Activated CD4-positive, alpha-beta T cell treated with anti-CD3 and anti-CD28 coated beads for 36 hours (primary cell): ENCODE measurements at places on chromosomes 2 and 18. TPM values are rescaled to one million over a fixed set of nuclear protein-coding genes. Genes with fewer than 3 reads are reported as not detected.

DNA sequence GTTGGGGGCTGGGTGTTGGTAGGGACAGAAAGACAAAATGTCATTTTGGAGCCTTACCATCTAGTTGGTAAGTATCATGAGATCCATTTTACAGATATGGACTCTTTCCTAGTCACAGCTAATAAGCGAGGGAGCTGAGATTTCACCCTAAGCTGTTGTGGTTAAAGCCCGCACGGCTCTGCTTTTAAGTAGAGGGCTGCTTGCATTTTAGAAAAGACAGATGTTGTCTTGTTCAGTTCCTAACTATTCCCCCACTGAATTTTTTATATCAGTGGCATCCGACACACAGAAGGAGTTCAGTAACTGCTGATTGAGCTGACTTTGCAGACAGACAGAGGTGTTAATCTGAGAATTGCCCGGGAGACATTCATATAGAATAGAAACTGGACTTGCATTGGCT is 3.7 kb downstream of the QPCT start:
- no peak for DNase-seq
- H3K27ac ChIP-seq = no peak overlapping the region
- H3K4me3 ChIP-seq = no peak overlapping the region
- peaks cover 38% of the 10 kb centered on the region for H3K27me3 ChIP-seq

KRCC1 gene
- 12.9 TPM for total RNA-seq

RNMT gene
- 61.2 TPM for total RNA-seq

TMEM163 gene
- 0.11 TPM for total RNA-seq

DNA sequence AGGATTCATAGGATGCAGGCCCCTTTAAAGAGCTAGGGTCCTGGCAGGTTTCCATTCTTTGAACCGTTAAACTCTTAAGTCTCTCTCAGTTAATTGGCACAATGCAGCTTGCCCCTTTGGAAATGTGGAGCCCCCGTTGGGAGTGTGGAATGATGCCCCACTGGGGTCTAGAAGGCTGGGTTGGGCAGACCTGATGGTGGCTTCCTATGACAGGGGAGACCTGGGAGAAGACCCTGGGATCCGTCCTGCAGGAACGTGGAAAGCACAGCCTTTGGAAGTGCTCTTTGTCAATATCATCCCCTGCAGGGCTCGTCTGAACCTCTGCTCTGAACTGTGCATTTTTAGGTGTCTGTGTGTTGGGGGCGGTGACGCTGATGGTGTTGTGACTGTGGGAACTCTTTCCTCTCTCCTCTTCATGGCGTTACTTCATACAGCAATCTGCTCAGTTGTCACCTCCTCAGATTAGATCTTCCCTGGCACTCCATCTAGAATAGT is 190.6 kb downstream of the MYCN start:
- no peaks in the 10 kb centered on the region for H3K4me1 ChIP-seq
- no peaks in the 10 kb centered on the region for H3K36me3 ChIP-seq
- no peak for DNase-seq
- no peak overlapping the region for H3K4me3 ChIP-seq

DNA sequence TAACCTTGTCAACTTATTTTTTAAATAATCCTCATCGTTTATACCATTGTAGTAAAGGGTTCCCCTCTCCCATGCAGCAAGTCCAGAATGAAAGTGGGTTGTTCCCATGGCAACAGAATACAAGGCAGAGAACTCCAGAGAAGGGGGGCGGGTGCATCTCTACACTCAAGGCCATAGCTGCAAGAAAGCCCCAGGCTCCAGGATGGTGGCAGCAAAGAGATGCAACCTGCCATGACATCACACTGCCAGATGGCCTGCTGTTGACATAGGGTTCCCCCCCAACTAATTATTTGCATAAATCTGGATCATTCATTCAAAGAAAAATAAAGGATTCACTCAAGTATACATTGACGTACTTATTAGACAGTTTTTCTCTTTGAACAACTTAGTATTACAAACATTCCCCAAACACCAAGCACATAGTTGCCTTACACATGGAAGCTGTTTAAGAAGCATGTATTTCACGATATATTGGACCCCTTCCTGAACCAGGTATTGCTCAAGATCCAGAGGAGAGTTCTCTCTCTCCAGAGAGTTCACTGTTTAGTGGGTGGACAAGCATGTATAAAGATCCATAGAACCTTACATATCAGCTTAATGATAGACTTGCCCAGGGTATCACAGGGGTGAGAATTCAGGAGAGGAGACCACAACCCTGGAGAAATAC is 87.4 kb upstream of the KLF7 start:
- peaks cover 2% of the 10 kb centered on the region for H3K27me3 ChIP-seq
- H3K4me3 ChIP-seq = no peak overlapping the region
- H3K36me3 ChIP-seq = no peaks in the 10 kb centered on the region
- peaks cover 30% of the 10 kb centered on the region for H3K4me1 ChIP-seq
- peak; percentile 18 for DNase-seq
- H3K27ac ChIP-seq = no peak overlapping the region

STK16 gene
- 34.3 TPM for total RNA-seq

- no peak overlapping the region for H3K4me3 ChIP-seq
- DNase-seq = no peak
- H3K27ac ChIP-seq = no peak overlapping the region
- H3K36me3 ChIP-seq = peaks cover 13% of the 10 kb centered on the region
Observed at GRCh38 chr2:102032368-102033030, 40.7 kb downstream of the IL1R2 start.

GRCh38 chr2:136863874-136864273 is 98.5 kb downstream of the THSD7B start:
- no peaks in the 10 kb centered on the region for H3K36me3 ChIP-seq
- H3K4me3 ChIP-seq = no peak overlapping the region
- H3K27ac ChIP-seq = no peak overlapping the region
- DNase-seq = no peak

- no peak for DNase-seq
- H3K36me3 ChIP-seq = no peaks in the 10 kb centered on the region
- H3K4me1 ChIP-seq = no peaks in the 10 kb centered on the region
- H3K27me3 ChIP-seq = peaks cover 4% of the 10 kb centered on the region
- no peak overlapping the region for H3K27ac ChIP-seq
- H3K4me3 ChIP-seq = no peak overlapping the region
Observed at GRCh38 chr2:225434014-225434413, 34.5 kb downstream of the NYAP2 start.

BMP10 gene
- total RNA-seq = not detected

GPR17 gene
- total RNA-seq = not detected

SRD5A2 gene
- total RNA-seq = not detected

GRCh38 chr2:105537466-105537865 is 138.6 kb upstream of the FHL2 start:
- H3K4me1 ChIP-seq = no peaks in the 10 kb centered on the region
- H3K27me3 ChIP-seq = peaks cover 3% of the 10 kb centered on the region
- DNase-seq = no peak
- no peak overlapping the region for H3K27ac ChIP-seq
- no peaks in the 10 kb centered on the region for H3K36me3 ChIP-seq

RUFY4 gene
- 1.7 TPM for total RNA-seq

RAX gene
- not detected for total RNA-seq

- no peak overlapping the region for H3K4me3 ChIP-seq
- peaks cover 10% of the 10 kb centered on the region for H3K4me1 ChIP-seq
- no peak for DNase-seq
Observed at GRCh38 chr2:219325657-219326315, 6.8 kb downstream of the RESP18 start.

- no peaks in the 10 kb centered on the region for H3K27me3 ChIP-seq
- DNase-seq = no peak
- H3K36me3 ChIP-seq = no peaks in the 10 kb centered on the region
- H3K4me1 ChIP-seq = peaks cover 19% of the 10 kb centered on the region
- no peak overlapping the region for H3K4me3 ChIP-seq
- no peak overlapping the region for H3K27ac ChIP-seq
Observed at GRCh38 chr2:230691005-230691647, 21.5 kb upstream of the CAB39 start.

DNA sequence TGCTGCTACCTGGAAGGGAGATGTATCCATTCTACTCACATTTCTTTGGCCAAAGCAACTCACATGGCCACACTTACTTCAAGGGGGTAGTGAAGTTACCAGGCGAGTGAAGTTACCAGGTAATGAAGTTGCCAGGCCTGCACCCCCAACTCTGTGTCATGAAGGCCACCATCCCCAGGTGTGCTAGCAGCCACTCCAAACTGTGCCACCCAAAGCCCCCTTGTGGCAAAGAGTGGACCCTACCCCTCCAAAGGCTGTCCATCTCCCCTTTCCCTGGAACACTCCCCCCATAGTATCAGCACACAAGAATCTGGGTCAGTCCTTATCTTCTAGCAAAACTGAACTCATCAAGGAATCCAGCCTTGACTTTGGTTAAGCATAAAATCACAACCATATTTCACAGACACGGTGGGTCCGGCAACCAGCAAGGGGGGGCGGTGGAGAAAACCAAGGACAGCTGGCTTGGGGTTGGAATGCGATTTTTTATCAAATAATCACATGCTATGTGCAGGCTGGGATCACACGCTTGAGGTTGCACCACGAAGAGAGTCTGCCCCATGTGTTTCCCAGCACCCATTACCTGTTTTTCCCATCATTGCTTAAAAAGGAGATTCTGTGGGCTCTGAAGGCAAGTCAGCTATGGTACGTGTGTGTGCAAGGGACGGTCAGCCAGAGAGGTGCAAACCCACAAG is 60.9 kb downstream of the ZFP36L2 start:
- H3K4me3 ChIP-seq = no peak overlapping the region
- H3K4me1 ChIP-seq = peaks cover 63% of the 10 kb centered on the region
- no peaks in the 10 kb centered on the region for H3K36me3 ChIP-seq
- no peak for DNase-seq
- peak overlapping the region; percentile 22 for H3K27ac ChIP-seq

- no peak for DNase-seq
- no peaks in the 10 kb centered on the region for H3K4me1 ChIP-seq
- no peaks in the 10 kb centered on the region for H3K27me3 ChIP-seq
Observed at GRCh38 chr18:47978141-47978540, 47.7 kb upstream of the SMAD2 start.
